CD4-positive, alpha-beta T cell (primary cell): ENCODE measurements at places on chromosomes 3 and 15.

DNA sequence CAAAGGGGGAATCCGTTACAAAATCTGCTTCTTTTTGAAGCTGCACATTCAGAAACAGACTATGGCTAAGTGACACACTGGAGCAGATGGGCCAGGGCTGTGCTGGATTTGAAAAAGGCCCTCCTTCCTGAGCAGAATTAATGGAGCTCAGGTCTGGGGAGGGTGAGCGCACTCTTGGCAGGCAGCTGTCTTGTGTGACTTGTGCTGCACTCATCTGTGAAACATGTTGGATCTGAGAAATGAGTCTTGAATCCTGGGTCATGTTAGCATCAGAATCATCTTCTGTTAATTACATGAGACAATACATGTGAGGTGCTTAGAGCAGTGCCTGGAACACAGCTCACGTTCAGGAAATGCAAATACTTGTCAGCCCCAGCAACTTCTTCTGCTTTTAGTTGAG, 219.6 kb downstream of the THSD4 start:
- DNase-seq, result no peak

DNA sequence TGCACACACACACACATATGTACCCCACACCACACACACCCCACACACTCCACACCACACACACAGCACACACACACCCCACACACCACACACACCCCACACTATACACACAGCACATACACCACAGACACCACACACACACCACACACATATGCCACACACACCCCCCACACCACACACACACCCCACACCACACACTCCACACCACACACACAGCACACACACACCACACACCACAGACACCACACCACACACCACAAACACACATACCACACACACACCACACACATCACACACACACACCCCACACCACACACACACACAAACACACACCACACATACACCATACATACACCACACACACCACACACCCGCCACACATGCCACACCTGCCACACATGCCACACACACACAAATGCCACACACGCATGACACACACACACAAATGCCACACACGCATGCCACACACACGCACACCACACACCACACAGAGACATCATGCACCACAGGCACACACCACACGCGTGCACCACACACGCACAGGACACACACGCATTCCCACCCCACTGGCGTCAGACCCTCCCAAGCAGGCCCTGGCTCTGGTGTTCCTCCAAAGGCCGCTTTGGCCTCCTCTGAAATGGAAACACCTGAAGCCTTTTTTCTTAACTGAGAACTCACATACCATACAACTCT, 15.7 kb downstream of the CHST13 start:
- DNase-seq, result no peak

DNA sequence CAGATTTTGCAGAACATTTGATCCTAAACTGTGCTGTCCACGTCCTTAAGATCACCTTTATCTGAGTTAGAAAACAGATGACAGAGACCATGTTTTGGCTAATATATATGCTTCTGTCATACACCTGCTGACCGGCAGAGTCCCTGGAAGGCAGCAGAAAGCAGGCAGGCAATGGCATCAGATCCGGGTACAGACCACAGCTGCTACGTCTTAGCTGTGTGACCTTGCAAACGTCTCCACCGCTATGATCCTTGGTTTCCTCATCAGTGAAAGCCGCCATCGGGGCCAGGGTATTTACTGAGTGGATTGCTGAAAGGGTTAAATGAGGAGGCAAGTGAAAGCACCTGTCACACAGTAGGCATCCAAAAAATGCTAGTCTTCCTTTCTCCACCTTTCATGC, 72.1 kb downstream of the ABTB1 start:
- DNase-seq, result no peak

DNA sequence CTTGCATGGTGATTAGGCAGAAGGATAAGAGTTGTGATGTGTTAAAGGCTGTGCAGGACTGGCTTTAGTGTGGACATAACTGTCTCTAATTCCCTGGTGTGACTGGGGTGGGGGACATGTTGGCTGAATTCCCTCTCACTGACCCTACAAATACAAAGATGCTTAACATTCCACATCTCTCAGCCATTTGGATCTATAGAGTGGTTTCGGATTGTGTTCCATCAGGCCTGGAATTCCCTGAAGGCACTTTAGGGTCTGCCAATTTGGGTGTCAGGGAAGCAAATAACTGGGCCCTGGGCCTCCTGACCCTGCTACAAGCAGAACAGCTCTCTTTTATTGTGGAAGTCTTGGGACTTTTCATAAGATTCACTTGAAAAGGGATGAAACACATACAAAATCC, 56.2 kb downstream of the ARHGEF26 start:
- DNase-seq, result no peak

GRCh38 chr3:4814305-4814903, 164.8 kb upstream of the BHLHE40 start:
- DNase-seq, result no peak

DNA sequence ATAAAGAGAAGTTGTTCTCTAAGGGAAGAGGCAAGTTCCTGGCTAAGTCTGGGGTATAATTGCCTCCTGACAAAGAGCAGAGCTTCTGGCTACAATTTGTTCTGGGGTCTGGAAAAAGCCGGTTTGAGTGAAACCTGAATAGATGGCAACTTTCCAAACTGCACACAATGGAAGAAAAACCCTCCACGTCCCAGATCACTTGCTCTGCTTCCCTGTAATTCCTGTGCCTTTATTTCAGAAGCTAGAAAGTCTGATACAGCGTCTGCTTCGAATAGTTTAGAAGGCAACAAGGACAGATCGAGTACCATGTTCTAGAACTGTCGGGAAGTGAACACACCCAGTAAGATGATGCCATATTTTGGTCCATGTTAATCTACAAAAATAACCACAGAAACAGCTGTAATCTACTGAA, 1.6 kb upstream of the WDR82 start:
- DNase-seq, result no peak

DNA sequence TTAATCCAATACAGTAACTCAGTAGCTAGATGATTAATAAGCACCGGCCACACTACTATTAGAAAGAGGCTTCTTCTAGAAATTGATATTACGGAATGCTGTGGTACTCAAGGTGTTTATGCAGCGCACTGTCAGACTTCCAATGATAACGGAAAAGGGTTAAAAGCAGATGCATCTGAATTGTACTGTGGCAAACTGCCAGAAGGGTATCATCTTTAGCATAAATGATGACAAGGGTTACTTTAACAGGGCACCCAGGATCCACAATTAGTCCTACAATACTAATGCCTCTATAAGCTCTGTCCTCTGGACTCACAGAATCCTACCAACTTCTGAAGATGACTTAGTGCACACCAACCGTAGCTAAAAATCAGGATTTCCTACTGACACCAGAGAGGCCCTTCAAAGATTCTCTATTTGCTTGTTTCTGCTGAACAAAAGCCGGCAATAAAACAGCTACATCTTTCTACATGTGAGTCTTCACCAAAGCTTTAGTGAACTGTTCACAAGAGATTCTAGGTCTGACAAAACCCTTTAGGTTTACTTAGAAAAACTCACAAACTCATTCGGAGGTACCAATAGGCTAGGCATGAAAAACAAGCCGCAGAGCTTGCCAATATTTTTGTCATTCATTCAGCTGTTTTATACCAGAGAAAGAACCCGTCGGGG, 7.1 kb downstream of the SATB1 start:
- no peak for DNase-seq

GRCh38 chr3:141386611-141387111, 18.4 kb downstream of the ZBTB38 start:
- DNase-seq, result no peak

- no peak for DNase-seq
Observed at GRCh38 chr3:168709073-168709472, 613.3 kb upstream of the GOLIM4 start.

DNA sequence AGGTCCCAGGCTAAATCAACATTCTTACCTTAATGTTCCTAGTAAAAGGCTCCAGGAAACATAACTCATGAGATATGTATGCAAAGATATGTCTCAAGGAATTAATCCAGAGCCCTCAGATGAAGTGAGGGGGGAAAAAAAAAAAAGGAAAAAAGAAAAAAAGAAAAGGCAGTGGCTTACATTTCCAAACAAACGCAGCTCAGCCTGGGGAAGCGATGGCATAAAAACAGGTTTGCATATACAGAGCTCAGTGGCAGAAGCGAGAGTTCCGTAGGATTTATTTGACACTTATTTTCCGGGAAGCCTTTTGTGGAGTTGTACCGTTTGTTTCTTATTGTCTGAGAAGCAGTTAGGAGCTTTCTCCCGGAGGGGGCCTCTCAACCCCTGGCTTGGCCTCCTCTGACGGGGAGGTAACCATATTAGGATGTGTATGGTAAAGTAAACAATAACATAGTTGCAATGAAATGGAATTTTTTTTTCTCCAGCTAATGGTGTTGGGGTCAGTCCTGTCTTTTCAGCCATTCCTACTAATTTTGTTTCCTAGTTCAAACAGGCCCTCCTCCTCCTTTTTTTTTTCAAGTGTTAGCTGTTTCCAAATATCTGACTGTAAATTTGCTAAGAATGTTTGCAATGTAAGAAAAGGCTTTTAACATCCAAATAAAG, 338.6 kb downstream of the FOXP1 start:
- no peak for DNase-seq

DNA sequence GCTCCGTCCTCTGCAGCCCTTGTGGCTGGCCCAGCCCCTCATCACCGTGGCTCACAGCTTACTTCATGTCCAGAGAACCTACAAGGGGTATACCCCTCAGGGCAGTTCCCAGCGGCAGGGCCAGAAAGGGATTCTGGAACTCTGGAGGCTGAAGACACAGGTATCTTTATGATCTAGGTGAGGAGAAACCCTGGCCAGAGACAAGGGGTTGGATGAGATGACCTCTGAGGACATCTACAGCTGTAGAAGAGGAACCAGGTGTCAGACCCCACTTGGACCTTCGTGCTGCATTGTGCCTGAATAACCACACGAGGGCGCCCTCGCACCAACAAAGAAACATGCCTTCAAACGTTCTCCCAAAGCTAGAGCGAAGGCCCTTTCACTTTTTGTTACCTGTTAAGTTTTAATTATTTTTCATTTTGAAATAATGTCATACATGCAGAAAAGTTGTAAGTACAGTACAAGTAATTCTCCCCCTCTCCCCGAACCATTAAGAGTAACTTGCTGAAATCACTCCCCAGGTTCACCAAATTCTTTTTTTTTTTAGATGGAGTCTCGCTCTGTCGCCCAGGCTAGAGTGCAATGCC, 118.7 kb upstream of the SMAD3 start:
- peak; percentile 72 for DNase-seq

GRCh38 chr3:157590273-157590672, 87.1 kb upstream of the VEPH1 start:
- no peak for DNase-seq

DNA sequence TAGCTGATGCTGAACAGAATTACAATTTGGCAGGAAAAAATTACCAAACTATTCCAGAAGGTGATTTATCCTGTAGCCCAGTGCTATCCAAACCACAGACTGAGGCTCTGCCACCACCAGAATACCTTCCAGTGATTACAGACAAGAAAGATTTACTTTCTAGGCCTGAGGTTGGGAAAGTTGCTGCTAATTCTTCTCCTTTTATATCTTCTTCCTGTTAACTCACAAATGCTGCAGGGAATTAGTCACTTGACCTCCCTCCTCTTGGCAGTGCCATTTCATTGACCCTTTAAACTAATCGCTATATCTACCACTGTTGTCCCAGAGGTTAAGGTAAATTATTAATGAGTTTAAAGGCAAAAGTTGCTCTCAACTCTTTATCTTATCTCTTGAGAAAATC, 118.4 kb downstream of the CTNNB1 start:
- no peak for DNase-seq

- DNase-seq, result no peak
Observed at GRCh38 chr15:58407236-58407775, 24.5 kb upstream of the LIPC start.

GRCh38 chr3:5423076-5423475, 235.6 kb downstream of the EDEM1 start:
- no peak for DNase-seq

GRCh38 chr3:9826815-9827573, 16.8 kb downstream of the RPUSD3 start:
- DNase-seq, result no peak

- no peak for DNase-seq
Observed at GRCh38 chr3:58288011-58288728, 17.9 kb upstream of the RPP14 start.

- no peak for DNase-seq
Observed at GRCh38 chr15:27499191-27499590, 528.2 kb downstream of the GABRG3 start.

DNA sequence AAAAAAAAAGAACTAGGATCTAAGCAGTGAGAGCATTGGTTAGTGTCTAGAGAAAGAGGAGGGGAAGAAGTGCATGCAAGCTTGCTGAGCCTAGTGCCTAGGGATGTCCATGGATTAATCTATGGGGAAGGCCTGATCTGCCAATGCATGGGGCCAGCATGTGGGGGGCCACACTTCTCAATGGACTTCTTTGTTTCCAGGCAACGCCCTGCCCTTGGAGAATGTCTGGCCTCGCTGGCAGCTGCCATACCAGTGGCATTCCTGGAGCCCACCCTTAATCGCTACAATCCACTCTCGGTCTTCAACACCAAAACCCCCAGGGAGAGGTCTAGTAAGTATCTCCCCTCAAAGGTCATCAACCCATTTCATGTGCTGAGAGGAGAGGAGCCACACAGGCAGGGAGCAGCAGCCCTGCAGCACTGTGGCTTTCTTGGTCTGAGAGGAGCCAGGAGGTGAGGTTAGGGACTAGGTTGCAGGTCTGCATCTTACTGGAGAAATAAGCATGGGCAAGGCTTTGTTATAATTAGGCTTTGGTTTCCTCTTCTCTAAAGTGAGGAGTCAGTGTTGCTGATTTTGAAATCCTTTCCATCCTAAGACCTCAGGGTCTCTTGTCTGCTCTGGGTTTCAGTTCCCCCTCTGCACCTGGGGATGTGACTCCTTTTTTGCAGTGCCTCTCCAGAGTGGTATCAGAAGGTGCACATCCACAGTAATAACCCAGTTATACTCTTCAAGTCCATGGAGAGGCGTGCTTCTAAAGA, 188.1 kb upstream of the CHRM5 start:
- no peak for DNase-seq

DNA sequence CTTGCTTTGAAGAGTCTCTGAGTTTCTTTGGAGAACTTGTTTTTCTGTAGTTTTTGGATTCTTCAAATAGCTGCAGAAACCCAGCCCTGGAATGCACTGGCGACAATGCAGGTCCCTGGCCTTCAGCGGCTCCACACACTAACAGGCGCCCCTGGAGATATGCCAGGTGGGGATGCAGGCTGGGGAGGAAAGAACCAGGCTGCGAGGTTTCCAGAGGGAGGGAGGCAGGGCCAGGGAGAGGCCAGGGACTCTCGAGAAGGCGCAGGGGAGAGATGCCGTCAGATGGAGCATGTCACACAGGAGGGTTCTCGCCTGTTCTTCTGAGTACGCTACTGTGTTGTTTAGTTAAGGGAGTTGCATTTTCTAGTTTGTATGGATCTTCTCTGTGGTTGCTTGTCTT, 283.1 kb downstream of the GABRG3 start:
- no peak for DNase-seq

DNA sequence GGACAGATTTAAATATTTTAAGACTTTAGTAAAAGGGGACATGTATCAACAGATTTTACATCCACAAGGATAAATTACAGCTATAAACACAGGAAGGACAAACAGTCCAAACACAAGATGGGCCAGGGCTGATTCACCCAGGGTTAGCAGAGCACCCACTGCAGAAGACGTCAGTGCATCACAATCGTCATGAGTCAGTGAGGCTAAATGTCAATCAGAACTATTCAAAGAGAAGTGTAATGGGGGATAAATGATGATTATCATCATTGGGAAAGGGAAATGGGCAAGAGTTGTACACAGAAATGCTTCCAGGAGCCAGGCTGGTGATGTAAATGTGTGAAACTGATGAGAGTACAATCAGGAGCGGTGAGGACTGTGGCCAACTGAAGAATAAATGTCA, 226.8 kb downstream of the PLCL2 start:
- no peak for DNase-seq
